ENCODE measurements at places on chromosomes 2 and 18.

DNA sequence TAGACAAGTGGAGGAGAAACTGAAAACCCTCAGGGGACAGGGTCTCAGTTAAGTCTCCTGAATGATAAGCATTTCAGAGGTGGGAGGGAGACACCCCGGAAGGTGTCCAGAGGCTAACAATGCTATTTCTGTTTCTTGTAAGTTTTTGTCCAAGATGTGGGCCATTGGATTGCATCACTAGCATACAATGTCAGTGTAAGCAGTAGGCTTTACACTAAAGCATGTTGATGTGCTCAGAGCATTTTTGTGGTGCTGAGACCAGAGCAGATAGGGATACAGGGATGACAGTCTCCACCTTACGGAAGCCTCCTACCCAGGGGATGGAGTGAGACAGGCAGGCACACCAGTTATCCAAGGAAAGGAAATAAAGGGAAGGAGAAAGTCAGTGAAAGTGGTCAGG, 2.2 kb upstream of the IL1R1 start:
- no peak for DNase-seq

GRCh38 chr2:185687967-185688366, 50.6 kb upstream of the FSIP2 start:
- DNase-seq = no peak

- no peak for DNase-seq
These were observed 11.7 kb downstream of the CYP26B1 start for GRCh38 chr2:72135921-72136320.

- DNase-seq = no peak
These were observed 109.5 kb downstream of the RTN4 start for GRCh38 chr2:54940723-54941122.

GRCh38 chr2:105327690-105328089, 1.8 kb downstream of the TGFBRAP1 start:
- DNase-seq = no peak

DNA sequence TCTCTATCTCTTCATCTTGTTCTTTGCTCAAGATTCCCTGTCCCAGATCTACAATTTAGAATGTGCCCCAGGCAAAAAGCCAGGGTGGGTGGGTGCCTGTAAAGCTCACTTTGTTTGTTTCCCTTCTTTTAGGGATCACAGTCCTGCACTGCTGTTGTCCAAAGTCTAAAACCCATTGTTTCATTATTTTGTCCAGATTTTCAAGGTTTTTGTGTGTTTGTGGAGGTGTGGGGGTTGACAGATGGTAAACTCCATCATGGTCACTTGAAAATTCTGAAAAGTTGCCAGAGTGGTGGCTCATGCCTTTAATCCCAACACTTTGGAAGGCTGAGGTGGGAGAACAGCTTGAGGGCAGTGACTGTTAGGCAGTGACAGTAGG, 41.5 kb downstream of the YES1 start:
- DNase-seq = no peak

GRCh38 chr18:36537289-36537688, 239.8 kb downstream of the FHOD3 start:
- DNase-seq = no peak

DNA sequence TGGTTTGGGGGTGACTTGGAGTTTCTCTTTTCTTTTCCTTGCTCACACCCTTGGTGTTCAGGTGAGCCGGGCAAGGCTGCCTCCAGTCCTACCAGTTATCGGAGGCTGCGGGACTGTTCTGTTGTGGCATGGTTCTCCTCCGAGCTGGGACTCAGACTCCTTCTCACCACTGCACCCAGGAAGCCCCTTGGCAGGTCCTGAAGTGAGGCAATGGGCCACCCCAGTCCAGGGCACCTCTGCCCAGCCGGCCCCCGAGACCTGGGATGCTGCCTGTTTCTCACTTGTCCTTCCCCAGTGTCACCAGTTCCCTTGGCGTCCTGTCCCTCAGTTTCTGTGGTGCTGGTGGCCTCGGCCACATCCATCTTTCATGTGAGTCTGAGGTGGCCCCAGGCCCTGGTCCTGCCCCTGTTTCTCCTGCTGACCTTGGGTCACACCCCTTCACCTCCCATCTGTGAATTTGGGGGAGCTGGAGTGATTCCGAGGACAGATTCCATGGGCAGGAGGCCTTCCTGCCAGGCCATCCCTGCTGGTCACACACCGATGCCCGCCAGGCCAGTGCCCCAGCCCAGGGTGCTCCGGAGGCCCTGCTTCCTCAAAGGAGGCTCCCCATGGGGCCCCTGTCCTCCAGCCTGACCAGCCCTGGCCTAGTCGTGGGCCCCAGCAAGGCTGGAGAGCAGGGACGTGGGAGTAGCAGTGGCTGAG, 6.6 kb upstream of the KLHL30 start:
- DNase-seq = no peak

- DNase-seq = no peak
These were observed 67.2 kb downstream of the CUL3 start for GRCh38 chr2:224517963-224518362.

Data from hematopoietic multipotent progenitor cell treated with erythropoietin and hydrocortisone succinate and interleukin-3 and kit ligand, for 17 days (in vitro differentiated cells).